GM04503 (cell line): ENCODE measurements at places on chromosomes 2 and 18.

DNA sequence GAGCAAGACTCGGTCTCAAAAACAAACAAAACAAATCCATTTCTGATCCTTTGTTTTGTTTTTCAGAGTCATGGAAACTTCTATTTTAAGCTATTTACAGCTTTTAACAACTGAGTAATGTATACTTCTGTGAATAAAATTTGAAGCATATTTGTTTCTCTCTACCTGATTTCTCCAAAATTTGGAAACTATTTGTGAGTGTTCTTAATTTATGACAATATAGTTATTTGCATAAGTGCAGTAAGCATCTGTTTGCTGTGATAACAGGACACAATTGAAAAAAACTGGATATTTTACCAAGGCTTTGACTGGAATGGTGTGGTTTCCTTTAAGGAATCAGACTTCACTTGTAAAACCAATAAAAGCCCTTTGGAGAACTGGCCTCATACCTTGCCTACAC is 53.3 kb upstream of the GULP1 start:
- DNase-seq: no peak

GRCh38 chr2:65501836-65502235 is 69.4 kb upstream of the SPRED2 start:
- no peak for DNase-seq

- no peak for DNase-seq
Measured at GRCh38 chr2:61357681-61358080, 113.2 kb downstream of the USP34 start.

DNA sequence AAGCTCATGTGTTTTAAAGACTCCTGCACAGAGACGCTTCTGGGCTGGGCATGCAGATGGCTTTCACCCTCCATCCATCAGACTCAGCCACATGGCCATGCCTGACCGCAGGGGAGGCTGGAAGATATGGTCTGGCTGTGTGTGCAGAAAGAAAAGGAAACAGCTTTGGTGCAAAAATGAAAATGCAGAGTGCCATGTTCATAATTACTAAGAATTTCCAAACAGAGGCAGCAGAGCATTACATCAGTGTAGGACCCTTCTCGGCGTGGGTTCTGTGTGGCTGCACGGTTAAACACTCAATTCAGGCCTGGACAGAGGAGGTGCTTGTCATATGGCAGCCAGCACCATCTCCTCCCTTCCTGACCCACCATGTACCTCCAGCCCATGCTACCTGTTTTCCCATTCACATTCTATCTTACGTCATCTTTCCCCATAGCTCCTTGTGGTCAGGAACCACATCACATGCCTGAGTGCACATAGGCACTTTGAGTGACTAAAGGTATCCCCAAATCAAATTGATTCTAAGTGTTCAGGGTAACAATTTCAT is 200.3 kb upstream of the ID2 start:
- DNase-seq: no peak

GRCh38 chr2:1972422-1972821 is 228.1 kb upstream of the PXDN start:
- DNase-seq: no peak

- no peak for DNase-seq
Measured at GRCh38 chr2:185695711-185696235, 42.8 kb upstream of the FSIP2 start.
